GM12892 (cell line): ENCODE measurements at places on chromosomes 7 and 10.

GRCh38 chr10:14017467-14017866 is 313.3 kb downstream of the FRMD4A start:
- DNase-seq = no peak

DNA sequence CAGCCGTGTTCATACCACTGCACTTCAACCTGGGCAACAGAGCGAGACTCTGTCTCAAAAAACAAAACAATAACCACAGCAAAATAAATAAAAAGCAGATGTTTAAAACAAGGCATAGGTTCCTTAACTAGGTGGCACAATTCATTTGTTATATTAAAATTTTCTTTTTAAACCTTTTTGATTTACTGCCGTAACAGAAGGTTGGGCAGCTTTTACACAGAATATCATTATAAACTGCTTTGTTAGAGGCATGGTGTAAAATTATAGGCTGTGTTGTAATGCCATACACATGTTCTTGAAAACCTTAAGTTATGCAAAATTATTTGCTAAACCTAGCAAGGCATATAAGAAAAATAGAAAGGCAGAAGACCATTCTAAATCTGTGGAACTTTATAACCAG is 84.4 kb downstream of the MKLN1 start:
- DNase-seq = no peak

- no peak for DNase-seq
These were observed 604.9 kb upstream of the ADARB2 start for GRCh38 chr10:2342206-2342605.

DNA sequence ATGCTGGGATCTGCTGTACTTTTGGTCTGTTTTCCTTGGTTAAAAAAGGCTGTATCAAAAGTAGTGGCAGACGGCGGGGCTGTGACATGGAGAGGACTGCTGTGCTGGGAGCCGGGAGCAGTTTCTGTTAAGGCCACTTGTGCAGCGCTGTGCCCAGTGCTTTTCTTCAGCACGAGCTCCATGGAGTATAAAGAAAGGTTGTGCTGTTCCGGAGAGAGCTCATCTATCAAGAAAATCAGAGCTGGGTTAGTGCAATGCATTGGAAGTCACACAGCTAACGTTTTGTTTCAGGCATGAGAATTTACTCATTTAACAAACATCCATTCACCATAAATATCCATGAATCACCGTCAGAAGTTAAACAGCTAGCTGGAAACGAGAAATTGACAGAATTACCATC is 62.0 kb downstream of the KIAA1549 start:
- no peak for DNase-seq

DNA sequence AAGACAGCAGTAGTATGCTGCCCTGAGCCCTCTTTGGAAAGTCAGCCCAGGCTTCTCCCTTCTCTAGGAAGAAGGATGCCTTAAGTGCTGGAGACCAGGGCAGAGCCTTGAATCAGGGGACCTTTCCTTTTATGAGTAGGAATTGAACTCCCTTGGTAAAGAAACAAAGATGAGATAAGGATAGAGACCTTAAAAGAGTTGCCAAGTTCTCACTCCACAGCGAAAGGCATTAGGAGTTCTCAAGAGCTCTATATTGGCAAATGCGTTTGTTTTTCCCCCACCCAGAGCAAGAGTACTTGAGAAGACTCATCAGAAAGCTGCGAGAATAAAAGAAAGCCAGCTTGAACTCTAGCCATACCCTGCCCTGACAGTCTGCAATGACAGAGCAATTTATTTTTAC is 72.9 kb upstream of the OGDHL start:
- no peak for DNase-seq

- DNase-seq = no peak
These were observed 6.2 kb downstream of the RHBDD2 start for GRCh38 chr7:75885036-75885435.

DNA sequence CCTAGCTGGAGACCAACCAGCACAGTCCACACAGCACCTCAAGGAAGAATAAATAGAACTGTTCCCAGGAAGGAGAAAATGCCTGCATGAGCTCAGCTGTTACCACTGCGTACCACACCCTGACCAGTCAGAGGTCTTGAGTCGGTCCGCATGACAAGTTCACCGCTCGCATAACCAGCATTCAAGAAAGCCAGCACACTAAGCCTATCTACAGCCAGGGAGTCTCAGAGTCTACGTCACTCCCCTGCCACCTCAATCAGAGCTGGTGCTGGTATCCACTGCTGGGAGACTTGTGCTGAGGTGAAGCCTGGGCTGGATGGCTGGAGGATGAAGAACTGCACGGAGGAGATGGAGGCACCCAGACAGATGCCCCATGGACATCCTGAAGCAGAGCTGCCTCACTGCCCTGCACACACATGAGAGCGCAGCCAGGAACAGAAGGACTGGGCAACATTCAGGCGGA is 19.6 kb downstream of the AKR1C1 start:
- no peak for DNase-seq
